ENCODE measurements at places on chromosomes 7 and 10.

GRCh38 chr7:51263631-51264484, 52.8 kb downstream of the COBL start:
- no peak for DNase-seq

GRCh38 chr10:113911839-113912238, 57.4 kb downstream of the NHLRC2 start:
- DNase-seq: no peak

- no peak for DNase-seq
Measured at GRCh38 chr10:1057106-1057657, 997 bp downstream of the WDR37 start.

GRCh38 chr10:61471491-61471890, 18.3 kb upstream of the TMEM26 start:
- DNase-seq: no peak

- DNase-seq: no peak
Measured at GRCh38 chr7:36814311-36814710, 90.0 kb upstream of the AOAH start.

- DNase-seq: no peak
Measured at GRCh38 chr10:79930267-79930666, 18.6 kb downstream of the SFTPD start.

DNA sequence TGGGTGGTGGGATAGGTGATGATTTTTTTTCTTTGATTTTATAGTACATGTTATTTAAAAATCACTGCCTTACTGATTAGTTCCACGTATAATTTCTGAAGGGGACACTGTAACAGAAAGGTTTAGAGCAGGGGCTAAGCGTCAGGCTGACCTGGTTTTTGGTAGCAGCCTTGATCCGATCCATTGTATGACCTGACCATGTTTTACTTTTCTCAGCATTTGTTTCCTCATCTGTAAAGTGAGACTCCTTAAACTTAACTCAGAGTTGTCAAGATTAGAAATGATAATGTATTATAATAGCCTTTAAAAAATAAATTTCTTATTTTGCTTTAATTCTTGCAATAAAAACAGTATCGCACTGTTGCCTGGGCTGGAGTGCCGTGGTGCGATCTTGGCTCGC, 23.6 kb downstream of the INPP5F start:
- DNase-seq: no peak

DNA sequence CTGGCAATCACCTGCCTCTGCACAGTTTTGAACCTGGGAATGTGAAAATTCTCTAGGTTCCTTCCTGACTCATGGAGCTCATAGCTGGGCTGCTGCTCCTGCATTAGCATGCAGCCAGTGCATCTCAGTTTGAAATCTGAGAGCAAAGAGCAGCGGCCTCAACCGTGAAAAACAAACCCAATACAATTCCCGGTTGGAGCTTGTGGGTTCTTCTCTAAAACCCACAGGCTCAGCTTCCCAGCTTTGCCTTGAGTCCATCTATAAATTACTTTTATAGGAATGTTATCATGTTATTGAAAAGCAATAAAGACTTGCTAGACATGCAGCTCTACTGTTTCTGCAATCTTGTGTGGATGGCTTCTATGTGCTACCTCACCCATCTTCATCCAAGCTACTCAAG, 191.7 kb downstream of the CXCL12 start:
- no peak for DNase-seq

DNA sequence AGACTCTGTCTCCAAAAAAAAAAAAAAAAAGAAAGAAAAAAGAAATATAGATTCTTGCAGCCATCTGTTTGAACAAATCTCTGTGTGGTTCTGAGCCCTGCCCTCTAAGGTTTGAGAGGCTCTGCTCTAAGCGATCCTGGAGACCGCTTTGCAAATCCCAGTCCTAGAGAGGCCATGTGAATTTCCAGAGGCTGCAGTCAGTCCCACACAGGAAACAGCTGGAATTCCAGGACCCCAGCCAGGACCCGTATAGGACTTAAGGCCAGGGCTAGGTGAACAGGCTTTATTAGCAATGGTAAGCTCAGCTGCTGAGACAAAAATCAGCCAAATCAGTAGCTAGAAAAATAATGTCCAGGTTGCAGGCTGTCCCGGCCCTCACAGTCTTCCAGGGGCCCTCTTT, 154.8 kb downstream of the RPS24 start:
- no peak for DNase-seq

DNA sequence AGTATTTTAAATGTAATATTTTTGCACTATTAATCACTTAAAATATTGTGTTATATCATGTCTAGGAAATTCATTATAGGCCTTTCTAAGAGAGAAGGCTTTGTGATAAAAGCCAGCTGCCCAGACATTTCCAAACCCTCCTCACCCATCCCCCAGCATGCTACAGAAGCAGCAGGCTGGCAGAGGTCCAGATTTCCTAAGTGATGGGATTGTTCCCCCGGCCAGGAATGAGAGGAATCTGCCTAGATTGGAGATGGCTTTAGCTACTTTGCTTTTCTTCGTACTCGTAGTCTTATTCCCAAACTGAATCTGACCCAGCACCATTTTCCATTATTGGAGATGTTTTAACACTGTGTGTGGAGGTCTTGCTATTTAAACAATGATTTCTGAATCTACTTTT, 29.4 kb downstream of the CDK14 start:
- DNase-seq: no peak

DNA sequence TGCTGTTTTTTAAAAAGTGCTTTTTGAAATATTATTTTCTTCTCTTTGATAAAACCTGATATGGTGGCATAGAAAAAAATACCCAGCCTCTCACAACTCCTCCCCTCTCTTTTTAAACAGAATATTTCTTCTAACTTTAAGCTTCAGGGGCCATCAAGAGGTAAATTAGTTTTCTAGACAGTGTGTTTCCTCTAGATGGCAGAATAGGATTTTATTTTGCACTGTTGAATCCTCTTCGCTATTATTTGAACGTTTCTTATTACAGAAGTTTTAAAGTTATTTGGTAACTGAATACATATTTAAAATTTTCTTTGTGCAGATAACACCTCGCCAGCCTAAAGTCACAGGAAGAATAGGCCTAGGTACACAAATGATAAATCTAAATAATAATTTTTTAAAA, 30.3 kb downstream of the ARL5B start:
- DNase-seq: no peak

DNA sequence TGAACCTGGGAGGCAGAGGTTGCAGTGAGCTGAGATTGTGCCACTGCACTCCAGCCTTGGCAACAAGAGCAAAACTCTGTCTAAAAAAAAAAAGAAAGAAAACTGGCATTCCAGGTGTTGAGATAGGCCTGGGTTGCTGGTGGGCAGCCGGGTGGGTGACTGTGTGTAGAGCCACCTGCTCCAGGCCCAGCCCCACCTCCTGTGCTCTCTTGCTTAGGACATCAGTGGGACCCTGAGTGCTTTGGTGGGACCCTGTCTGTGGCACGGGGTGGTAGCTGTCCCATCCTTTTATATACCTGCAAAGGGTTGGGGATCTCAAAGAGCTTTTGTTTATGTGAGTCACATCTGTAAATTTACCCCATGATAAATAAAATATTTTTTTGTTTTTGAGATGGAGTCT, 6.2 kb downstream of the PAOX start:
- no peak for DNase-seq

DNA sequence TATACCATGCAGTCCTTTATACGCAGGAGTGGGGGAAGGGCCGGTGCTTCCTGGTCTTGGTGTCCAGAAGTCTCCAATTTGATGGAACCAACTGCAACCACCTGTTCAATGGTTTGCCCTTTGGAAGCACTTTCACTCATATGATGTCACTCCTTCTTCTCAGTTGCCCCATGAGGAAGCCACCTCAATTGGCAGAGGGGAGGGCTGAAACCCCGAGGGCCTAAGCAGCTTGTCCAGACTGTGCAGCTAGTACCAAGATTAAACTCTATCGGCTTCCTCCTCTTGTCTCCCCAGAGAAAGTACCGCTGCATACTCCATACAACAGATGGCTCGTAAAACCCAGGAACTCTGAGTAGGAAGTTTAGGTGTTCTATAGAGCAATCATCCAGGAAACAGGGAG, 789.4 kb downstream of the TYW1 start:
- DNase-seq: no peak

DNA sequence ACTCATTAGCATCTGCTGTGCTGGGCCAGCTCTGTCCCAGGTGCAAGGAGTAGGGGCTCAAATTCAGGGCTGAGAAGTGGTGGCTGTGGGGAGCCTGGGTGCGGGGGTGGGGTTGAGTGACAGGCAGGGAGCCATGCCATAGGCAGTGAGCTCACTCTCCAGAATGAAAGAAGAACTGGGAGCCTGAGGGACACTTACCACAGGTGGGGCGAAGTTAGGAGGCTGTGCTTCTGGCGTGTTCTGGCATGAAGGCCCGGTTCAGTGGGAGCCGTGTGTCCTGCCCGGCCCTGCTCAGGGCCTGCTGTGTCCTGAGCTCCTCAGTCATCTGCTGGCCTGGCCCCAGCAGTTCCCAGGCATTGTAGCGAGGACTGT, 62.5 kb downstream of the MKI67 start:
- no peak for DNase-seq

DNA sequence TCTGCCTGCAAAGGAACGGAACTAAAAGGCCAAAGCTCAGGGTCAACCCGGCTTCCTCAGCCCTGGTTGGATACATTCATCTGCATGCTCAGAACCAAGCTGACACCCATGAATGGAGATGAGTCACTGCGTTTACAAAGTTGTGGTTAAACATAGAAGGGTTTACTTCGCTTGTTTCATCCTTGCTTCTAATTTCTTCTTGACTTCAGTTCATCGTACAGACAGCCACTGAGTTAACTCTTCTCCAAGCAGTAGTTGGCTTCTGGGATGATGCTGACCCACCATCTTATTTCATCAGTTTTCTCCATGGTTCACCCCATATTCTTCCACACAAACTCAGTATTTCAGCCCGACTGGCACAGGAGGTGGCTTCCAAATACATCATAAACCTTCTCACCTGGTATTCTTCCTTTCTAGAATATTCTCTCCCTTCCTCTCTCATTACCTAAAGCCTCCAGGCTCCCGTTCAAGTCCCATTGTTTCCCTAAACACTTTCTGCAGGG, 166.3 kb upstream of the RNF32 start:
- peak; percentile 23 for DNase-seq

DNA sequence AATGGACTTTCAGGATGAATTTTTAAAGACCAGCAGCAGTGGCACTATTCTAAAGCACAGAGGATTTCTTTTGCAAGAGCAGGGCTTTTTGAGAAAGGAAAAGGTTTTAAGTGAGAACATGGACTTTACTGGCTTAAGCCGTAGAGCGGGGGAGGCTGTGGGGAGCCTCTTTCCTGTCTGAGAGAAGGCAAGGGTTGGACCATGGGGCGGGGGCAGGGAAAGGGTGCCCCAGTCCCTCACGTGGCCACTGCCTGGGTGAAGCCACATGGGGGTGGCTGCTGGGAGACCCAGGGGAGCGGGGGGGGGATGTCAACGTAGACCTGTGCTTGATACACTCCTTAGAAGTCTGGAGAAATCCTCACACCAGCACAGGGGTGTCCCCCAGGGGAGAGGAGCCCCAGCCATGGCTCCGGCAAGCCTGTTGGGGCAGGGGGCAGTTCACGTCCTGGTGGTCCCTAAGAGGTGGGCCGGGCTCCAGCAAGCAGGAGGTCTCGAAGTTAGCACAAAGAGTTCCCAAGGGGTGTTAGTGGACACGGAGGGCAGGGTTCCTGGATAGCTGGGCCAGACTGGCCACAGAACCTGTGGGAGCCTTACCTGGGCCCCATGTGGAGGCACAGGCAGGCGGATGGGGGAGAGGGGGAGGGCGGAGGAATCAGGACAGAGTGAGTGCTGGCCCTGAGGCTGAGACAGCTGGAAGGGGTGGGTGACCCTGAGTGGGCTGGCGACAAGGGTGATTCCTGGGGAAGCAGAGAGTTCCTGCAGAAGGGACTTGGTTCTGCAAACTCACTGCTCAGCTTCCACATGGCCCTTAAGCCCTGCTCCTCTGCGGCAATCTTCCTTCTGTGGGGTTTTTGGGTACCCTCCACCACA, 36.9 kb upstream of the ELFN1 start:
- DNase-seq: no peak

DNA sequence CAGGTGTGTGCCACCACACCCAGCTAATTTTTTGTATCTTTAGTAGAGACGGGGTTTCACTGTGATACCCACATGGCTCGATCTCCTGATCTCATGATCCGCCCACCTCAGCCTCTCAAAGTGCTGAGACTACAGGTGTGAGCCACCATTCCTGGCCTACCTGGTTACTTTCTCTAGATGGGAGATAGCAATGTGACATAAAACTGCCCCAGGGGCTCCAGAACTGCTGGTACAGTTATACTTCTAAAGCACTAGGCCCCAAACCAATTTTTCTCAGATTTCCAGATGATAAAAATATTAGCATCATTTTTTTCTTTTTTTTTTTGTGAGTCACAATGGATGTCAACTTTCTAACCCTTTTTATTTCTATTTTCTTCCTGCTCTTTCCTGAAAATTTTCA, 27.4 kb downstream of the ITGB8 start:
- no peak for DNase-seq

DNA sequence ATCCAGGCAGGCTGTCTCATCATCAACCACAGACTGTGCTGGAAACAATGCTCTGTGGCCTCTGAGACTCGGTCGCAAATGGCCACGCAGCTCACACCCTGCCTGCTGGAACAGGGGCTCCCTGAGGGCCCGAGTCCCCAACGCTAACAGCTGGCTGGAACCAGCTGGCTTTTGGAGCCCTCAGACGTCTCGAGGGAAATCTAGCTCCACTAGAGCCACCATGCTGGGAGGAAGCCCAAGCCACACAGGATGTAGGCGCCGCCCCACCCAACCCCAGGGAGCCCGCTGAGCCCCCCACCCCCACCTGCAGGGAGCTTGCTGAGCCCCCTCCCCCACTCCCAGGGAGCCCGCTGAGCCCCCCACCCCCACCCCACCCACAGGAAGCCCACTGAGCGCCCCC, 21.4 kb upstream of the PDGFA start:
- DNase-seq: no peak

DNA sequence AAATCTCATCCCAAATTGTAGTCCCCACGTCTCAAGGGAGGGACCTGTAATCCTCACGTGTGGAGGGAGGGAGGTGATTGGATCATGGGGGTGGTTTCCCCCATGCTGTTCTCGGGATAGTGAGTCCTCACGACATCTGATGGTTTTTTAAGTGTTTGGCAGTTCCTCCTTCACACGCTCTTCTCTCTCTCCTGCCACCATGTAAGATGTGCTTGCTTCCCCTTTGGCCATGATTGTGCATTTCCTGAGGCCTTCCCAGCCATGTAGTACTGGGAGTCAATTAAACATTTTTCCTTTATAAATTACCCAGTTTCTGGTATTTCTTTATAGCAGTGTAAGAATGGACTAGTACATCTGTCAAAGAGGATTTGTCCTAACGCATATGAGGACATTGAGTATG, 59.5 kb downstream of the RGS10 start:
- peak; percentile 56 for DNase-seq

- DNase-seq: no peak
Measured at GRCh38 chr7:75531359-75531821, 39.3 kb downstream of the SPDYE5 start.

DNA sequence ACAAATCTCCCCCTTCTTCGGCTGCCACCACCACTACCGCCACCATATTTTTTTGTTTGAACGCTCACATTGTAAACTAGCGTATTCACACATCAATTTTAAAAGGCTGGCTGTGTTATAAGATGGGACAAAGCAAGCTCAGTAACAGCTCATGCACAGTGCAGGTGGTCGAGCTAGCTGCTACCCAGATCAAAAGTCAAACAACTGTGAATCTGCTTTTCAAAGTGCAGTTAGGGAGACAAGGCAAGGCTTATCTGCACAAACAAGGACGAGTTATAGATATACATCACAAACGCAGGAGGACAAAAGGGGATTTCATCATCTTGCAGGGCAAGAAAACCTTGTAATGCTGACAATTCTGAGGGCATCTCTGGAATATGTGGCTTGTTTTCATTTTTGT, 231.6 kb downstream of the VTI1A start:
- no peak for DNase-seq

- no peak for DNase-seq
Measured at GRCh38 chr10:48333856-48334255, 27.4 kb downstream of the MAPK8 start.
